ENCODE measurements at places on chromosomes 16 and 17.

DNA sequence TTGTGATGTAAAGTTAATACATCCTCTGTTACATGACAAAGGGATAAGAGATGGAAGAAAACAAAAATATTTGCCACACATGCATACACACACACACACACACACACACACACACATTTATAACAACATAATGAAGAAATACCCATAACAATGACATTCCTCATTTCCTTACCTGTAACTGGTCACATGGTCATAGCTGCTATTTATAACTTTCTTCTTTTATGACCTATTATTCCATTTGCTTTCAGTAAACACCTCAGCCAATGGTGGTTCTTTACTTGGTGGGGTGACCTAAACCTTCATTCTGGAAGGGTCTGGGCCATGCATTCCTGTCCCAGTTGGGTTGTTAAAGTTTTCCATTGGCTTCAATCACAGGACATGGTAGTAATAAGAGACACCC is 5.3 kb downstream of the MT2A start:
- DNase-seq, result no peak

DNA sequence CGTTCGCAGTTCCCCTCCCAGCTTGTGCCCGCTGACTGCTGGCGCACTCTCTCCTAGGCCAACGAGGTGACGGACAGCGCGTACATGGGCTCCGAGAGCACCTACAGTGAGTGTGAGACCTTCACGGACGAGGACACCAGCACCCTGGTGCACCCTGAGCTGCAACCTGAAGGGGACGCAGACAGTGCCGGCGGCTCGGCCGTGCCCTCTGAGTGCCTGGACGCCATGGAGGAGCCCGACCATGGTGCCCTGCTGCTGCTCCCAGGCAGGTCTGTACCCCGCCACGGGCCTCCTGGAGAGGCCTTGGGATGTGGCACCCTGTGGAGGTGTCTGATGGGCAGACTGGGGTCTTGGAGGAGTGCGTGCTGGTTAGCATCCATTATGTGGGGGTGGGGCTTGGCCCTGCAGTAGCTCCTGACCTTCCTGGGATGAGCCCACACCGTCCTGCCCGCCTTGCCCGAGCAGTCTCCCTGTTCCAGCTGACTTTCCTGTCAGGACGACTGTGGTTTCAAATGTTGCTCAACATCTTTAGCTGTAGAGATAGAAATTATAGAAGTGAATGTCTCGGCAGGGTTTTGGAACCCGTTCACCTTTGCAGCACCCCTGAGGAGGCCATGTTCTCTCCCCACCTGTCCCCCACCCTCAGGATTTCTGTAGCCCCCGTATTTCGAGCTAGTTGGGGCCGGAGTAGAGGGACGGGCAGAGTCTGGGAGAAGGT is 44.9 kb upstream of the CAPN15 start:
- DNase-seq, result no peak

DNA sequence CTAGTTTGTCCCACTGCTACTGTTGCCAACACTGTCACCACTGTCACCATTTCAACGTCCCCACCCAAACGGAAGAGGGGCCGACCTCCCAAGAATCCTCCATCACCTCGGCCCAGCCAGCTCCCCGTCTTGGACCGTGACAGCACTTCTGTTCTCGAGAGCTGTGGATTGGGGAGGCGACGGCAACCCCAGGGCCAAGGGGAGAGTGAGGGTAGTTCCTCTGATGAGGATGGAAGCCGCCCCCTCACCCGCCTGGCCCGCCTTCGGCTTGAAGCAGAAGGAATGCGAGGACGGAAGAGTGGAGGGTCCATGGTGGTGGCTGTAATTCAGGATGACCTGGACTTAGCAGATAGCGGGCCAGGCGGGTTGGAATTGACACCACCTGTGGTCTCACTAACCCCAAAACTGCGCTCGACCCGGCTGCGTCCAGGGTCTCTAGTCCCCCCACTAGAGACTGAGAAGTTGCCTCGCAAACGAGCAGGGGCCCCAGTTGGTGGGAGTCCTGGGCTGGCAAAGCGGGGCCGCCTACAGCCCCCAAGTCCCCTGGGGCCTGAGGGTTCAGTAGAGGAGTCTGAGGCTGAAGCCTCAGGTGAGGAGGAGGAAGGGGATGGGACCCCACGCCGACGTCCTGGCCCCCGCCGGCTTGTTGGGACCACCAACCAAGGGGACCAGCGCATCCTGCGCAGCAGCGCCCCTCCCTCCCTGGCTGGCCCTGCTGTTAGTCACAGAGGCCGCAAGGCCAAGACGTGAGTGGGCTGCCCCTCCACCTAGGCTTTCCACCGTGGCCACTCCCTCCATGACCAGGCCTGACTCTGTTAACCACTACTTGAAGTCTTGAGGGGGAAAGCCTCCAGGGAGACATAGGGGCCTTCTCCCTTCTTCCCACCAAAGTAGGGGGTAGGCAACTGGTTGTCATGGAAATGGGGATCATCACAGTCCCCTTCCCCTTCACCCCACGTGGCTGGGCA is 9.0 kb upstream of the PHKG2 start:
- no peak for DNase-seq

DNA sequence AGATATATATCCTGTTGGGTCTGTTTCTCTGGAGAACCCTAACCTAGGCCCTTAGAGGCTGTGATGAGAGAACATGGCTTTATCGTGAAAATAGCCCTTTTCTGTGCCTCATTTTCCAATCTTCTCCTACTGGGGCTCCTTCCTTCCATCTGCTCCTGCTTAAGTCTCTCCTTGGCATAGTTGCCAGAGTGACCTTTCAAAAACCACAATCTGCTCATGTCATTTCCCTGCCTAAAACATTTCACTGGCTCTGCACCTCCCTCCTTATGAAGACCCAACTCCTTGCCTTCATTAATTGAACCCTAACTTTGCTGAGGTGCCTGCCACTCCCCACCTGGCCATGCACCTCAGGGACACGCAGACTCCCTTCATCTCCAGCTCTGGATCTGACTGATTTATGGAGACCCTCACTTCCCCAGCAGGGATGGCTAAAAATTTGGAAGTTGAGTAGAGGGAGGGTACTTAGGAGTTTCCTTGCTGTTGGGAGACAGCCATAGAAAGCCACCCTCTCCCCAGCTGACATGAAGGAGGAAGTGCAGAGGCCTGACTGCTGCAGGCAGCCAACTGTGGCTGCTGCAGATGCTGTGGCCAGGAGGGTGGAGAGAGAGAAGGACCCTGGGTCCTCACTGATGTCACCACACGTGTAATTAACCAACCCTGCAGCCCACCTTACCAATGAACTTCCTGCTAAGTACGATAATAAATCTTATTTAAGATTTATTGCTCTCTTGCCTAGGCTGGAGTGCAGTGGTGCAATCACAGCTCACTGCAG is 6.3 kb upstream of the GGA2 start:
- no peak for DNase-seq

GRCh38 chr16:58461056-58461455 is 38.9 kb upstream of the NDRG4 start:
- peak; percentile 61 for DNase-seq

GRCh38 chr16:63695347-63695746 is 1426.5 kb downstream of the CDH11 start:
- no peak for DNase-seq

GRCh38 chr17:3213001-3213400 is 5.5 kb downstream of the OR1A1 start:
- no peak for DNase-seq

DNA sequence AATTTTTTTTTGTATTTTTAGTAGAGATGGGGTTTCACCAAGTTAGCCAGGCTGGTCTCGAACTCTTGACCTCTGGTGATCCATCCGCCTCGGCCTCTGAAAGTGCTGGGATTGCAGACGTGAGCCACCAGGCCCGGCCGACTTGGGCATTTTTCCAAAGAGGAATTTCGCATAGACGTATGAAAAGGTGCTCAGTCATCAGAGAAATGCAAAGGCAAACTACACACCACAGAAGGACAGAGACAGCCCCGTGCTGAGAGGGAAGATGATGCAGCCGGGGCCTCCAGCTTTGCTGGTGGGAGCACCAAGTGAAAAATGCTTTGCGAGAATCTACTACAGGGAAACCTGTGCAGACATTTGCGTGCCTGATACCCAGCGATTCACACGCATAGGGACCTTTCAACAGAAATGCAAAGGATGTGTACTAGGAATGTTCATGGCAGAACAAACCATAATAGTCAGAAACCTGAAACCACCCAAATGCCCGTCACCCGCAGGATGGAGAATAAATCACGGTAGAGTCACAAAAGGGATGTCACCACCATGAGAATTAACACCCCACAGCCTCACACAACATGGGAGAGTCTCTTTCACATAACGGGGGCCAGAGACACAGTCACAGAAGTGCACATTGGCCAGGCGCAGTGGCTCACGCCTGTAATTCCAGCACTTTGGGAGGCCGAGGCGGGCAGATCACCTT is 5.2 kb downstream of the RAB40B start:
- no peak for DNase-seq

GRCh38 chr17:48504953-48505352 is 25.9 kb downstream of the HOXB1 start:
- no peak for DNase-seq

- DNase-seq, result no peak
Measured at GRCh38 chr16:88290850-88291830, 91.6 kb upstream of the ZNF469 start.

DNA sequence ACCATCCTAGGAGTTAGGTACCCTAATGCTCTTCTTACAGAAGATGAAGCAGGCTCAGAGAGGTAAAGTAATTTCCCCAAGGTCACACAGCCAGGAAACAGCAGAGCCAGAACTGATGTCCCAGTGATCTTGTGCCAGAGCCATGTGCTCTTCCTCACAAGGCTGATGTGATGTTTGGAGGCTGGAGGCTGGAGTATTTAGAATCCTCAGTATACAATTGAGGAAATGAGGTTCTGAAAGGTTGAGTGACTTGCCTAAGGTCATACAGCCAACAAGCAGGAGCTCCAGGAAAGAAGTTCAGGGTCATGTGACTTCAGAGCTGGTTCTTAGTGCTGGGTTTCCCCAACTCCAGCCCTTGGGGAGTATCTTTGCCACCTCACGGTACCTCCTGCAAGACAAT is 18.5 kb downstream of the ITPRIPL2 start:
- DNase-seq, result no peak

- peak; percentile 71 for DNase-seq
Measured at GRCh38 chr17:81030741-81031565, 4.0 kb upstream of the BAIAP2 start.

- DNase-seq, result no peak
Measured at GRCh38 chr17:56724664-56725063, 109.1 kb downstream of the C17orf67 start.

DNA sequence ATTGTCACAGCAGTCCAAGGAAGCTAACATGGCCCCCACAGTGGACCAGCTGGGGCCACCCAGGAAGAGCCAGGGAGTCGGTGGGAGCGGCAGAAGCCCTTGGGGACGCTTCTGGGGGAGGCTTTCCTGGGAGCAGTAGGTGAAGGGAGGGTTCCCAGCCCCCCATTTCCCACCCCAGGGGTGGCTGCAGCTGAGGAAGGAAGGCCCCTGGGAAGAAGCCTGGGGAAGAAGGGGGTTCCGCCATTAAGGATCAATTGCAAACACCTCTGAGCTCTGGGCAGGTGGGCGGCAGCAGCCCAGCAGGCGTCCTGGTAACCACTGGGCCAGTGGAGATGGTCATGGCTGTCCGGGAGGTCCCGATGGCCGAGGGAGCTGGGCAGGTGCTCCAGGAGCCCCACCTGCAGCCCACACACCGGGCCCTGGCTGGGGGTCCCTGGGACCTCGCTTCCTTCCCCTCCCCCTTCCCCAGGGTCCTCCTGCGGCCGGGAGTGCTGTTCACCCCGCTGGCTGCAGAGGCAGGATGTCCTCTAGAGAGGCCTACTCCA is 592 bp upstream of the PERCC1 start:
- no peak for DNase-seq

- no peak for DNase-seq
Measured at GRCh38 chr17:80047176-80047575, 10.7 kb downstream of the CCDC40 start.

DNA sequence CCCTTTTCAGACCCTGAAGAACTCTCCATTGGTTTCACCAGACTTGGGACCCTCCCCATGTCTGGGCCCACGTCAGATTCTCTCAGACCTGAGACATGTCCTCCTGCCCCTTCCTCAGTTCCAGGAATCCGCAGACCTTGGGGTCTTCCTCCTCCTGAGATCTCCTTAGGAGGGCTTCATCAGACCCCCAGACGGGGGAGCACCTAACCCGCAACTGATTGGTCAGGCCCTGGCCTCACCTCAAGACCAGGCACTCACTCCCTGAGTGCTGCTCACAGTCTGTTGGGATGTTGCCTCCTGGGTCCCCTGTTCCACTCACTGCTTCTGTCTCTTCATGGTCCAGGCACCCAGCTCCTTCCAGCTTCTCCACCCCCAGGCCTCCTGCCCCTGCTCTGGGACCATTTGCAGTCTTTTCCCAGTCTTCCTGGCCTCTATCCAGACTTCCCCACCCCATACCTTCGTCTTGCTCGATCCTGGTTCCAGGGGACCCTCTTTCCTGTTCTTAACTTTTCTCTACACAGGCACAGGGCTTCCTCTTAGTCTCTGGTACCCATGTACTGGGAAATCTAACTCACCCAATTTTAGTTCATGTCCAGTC is 1.2 kb downstream of the GID4 start:
- no peak for DNase-seq

DNA sequence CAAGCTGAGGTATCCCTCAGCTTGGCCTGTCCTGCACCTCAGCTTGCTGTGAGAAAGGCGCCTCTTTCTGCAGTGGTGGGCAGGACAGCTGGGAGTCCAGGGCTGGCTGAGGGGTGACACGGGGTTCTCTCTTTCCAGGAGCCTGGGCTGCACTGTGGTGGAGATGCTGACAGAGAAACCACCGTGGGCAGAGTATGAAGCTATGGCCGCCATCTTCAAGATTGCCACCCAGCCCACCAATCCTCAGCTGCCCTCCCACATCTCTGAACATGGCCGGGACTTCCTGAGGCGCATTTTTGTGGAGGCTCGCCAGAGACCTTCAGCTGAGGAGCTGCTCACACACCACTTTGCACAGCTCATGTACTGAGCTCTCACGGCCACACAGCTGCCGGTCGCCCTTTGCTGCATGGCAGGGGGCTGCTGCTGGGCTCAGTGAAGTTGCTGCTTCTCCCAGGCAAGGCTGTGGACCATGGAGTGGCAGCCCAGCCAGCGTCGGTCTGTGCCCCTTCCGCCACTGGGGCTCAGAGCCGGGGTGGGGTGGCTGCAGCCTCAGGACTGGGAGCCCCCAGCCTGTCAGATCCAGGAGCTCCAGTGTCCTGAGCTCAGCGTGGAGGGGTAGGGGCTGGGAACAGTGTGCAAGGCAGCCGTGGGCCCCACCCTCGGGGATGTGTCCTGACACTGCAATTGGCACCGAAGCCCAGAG is 6.4 kb downstream of the LIMD2 start:
- no peak for DNase-seq

- DNase-seq, result no peak
Measured at GRCh38 chr16:54282928-54283724, 3.5 kb downstream of the IRX3 start.

- no peak for DNase-seq
Measured at GRCh38 chr17:57356719-57357391, 100.5 kb downstream of the MSI2 start.

- no peak for DNase-seq
Measured at GRCh38 chr16:8949536-8950418, 13.9 kb downstream of the USP7 start.

All from RCC 7860 (cell line).